CD4-positive, alpha-beta T cell treated with Interferon alpha-2 for 1 hour (primary cell): ENCODE measurements at places on chromosomes 5 and 9.

DNA sequence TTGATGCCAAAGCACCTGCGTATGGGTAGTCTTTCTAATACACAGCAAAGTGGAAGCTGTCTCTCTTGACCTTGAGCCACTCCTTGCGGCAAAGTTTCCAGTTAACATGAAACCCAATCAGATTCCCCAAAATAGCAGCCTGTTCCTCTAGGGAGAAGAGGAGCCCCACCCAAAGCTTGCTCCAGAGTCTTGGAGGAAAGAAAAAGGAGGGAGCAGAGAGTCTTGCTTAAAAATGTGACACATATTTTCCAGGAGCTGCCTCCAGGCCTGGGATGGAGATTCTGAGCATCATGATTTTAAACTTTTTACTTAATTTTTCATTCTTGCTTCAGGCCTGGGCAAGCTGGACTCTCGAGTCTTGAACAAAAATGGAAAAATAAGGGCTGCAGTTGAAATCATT, 223.5 kb upstream of the TNC start:
- DNase-seq = no peak

DNA sequence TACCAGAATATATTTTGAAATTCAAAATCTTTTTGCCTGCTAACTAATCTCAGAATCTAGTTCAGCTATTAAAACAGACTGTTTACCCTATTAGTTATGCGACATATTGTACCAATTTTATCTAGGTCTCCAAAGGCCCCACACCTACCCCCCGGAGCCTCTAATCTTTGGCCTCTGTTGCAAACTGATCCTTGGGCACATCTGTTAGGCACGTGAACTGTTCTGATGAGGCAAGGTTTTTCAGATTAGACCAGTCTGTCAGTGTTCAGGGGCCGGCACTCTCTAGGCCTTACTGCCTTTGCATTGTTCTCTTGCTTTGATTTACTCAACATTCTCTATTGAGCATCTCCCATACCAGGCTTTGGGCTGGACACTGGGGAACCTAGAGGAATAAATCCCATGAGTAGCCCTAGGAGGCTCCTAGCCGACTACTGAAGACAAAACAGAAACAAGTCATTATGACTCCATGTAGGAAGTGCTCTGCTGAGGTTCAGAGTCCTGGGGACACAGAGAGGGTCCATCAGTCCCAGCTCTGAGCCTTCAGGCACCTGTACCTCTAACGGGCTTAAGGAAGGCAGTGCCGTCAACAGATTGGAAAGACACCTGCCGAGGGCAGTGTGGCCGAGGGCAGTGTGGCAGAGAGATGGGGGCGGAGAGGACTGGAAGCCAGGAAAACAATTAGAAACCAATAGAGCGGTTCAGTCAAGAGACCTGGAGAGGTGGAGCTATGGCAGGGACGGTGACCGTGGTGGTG, 245.1 kb downstream of the AOPEP start:
- no peak for DNase-seq

- no peak for DNase-seq
These were observed 808.9 kb downstream of the CDH12 start for GRCh38 chr5:22044229-22044628.

DNA sequence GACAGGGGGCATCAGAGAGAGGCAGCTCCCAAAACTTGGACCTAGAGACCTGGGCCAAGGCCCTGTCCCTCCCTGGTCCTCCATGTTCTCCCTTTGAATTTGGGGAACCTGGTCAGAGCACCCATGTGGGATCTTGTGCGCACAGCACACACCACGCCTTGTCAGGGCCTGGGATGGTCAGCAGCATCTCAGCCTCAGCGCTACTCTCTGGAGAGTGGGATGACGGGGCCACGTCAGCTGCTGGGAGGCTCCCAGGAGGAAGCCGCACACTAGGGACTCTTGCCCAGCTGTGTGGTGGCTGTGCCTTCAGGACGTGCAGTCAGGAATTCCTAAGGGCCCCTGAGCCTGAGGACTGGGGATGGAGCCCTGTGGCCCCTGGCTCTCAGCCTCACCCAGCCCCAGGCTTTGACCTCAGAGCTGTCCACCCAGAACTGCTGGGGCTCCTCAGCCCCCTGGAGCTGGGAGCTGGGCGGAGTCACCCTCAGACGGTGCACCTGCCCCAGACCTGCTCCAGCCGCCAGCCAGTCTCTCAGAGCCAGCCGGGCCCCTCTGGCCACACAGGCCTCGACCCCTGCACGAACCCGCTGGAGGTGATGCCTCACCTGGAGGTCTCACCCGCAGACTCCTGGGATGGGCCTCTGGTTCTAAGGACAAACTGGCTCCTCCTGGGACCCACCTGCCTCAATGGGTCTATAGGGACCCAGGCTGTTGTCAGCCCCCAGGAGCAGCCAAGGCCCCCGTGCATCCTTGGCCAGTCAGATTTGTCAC, 38.3 kb upstream of the EGFL7 start:
- no peak for DNase-seq

DNA sequence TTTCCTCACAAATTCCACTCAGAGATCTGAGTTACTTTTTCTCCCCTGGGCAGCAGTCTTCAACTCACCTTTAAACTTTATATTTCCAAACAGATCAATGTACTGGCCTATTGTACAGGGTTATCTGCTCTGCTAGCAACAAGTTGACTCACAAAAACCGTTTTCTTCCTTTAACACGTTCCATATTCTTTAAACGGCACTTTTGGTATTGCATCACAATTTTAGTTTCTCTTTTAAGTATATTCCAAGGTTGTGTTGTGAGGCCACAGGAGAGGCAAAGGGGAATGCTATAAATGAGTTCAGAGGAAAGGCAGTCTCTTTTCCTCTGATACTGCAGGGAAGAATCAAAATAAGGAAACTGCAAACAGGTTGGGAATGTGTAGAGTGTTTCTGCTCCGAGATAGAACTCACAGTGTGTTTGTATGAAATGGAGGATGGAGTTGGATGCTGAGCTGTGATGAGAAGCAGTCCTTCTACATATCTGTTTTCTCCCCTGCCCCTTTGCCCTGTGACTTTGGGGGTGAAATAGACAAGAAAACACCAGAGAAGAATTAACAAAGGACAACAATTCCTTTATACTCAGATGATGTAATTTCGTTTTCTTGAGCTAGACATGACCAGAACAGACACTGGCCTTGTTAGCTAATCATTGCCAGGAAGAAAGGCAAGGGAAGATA, 9.9 kb upstream of the ALDOB start:
- DNase-seq = no peak

DNA sequence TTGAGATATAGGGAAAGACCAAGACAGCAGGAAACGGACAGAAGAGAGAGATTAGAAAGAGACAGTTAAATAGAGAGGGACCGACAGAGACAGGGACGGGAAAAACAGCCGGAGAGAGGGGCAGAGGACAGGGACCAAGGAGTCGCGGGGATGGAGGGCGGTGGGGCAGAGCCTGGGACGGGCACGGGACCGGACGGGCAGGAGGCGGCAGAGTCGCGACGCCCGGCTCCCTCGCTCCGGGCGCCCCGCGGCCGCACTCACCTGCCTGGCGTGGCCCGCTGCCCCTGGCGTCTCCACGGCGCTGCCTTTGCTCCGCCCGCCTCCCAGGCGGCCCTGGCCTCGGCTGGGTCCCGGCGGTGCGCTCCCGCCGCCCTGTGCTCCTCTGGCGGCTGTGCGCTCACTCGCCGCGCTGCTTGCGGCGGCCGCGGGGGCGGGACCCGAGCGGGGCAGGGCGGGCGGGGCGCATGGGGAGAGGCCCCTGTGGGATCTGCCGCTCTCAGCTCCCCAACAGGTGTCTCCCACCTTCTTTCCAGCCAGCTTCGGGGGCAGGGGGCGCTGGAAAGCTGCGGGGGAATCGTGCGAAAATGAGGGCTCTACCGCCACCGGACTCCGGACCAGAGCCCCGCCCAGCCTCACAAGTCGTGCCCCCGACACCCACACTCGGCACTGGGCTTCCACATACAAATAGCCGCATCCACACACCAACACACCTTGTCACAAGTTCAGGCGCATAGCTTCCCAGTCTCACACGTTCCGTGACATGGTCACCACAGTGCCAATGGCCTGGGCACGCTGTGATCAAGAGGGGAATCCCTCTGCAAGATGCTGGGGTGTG, at the start of gene ARID3C:
Gene ARID3C, minus strand, starts transcription at position 411 of the 835 bp plus-strand sequence. CDS start 1,052 bp downstream, outside the sequence.
- DNase-seq = no peak

DNA sequence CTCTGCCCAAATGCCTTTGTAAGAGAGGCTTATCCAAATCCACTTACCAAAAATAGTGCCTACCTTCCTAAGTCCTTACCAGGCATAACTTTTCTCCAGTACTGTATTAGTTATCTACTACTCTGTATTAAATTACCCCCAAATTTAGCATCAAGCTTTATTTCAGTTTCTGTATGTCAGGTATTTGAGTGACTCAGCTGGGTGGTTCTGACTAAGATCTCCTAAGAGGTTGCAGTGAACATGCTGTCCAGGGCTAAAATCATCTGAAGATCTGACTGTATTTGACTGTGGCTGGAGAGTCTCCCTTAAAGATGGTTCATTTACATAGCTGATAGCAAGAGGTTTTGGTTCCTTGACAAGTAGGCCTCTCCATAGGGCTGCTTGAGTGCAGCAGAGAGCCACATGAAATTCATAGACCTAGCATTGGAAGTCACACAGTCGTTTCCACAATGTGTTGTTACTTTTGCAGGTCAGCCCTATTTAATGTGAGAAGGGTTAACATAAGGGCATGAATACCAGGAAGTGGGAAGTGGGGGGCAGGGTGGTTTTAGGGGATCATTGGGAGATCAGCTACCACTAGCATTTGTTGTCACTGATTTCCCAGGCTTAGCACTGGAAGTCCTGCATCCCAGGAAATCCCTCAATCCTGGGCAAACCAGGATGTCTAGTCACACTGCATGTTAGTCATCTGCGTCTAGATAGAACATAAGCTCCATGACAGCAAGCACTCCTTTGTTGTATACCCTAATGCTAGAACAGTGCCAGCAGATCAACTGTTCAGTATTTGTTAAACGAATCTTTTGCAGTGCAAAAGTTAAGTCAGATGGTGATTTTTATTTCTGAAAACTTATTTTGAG, 2.0 kb upstream of the ZNF622 start:
- DNase-seq = no peak

DNA sequence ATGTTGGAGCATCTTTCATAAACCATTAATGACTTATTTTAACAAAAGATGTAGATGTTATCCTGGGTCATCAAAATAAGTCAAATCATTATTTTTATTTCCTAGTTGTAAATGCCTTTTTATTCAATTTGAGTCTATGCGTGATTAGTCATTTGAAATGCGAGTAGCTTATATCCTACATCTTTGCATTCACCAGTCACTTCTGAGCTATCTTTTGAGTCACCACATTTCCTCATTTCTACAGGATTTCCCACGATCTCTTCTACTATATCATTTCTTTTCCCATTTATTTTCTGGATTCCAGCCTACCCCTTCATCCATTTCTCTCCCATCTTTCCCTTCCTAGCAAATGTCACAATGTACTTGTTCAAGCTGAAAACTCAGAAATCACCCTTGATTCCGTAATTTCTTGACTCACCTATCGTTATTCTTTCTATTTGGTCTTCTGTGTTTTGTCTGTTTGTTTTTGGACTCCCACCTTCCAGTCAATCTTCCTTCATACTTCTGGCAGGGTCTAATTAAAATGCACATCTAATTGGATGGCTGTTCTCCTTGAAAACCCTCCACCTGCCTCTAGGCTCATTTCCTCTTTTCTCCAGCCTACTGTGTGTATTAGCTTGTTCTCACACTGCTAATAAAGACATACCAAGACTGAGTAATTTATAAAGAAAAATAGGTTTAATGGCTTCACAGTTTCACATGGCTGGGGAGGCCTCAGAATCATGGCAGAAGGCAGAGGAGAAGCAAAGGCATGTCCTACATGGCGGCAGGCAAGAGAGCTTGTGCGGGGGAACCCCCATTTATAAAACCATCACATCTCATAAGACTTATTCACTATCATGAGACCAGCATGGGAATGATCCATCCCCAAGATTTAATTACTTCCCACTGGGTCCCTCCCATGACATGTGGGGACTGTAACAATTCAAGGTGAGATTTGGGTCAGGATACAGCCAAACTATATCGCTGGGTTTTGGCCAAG, 112.4 kb downstream of the MEF2C start:
- DNase-seq = no peak

DNA sequence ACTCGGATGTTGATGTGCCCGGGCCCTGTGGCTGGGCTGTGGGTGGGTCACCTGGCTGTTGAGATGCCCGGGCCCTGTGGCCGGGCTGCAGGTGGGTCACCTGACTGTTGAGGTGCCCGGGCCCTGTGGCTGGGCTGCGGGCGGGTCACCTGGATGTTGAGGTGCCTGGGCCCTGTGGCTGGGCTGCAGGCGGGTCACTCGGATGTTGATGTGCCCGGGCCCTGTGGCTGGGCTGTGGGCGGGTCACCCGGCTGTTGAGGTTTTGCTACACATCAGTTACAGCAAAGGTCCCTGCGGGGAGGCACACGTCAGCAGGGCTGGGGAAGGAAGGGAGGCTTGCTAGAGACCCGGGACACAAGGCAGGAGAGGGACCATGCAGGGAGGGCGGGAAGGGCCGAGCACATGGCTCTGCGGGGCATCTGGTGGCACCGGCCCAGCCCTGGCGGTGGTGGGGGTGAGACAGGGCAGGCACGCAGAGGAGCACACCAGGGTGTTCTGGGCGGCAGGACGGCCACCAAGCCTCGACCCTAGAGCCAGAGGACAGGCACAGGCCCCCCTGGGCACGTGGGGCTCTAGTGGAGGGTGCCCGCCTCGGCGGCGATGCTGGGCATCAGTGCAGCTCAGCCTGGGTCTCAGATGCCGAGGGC, 35.4 kb downstream of the PNPLA7 start:
- no peak for DNase-seq

GRCh38 chr5:56566374-56567249, 248.7 kb upstream of the MAP3K1 start:
- DNase-seq = no peak

- no peak for DNase-seq
These were observed 47.7 kb upstream of the MTAP start for GRCh38 chr9:21754741-21755140.

- DNase-seq = no peak
These were observed at the start of gene OMD for GRCh38 chr9:92424340-92424739. Gene OMD (minus strand): TSS chr9:92424471. CDS start chr9:92417558, 6,913 bp downstream.

DNA sequence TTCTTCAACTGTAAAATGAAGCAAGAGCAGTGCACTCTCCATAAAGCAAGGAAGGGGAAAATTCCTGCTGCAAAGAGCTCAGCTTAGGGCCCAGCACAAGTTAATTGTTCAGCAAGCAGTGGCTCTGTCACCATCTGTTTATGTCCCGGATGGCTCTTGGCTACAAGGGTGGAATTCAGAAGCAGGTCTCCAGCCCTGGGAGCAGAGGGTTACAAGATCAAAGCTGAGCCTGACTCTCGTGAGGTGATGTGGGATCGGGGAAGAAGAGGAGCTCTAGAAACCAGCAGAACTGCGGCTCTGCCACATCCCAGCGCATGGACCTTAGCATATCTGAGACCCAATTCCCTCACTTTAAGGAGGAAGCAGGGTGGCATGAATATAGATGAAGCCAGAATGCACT, 25.2 kb upstream of the OLFM1 start:
- no peak for DNase-seq

GRCh38 chr5:149381261-149381985, 2.3 kb upstream of the IL17B start:
- no peak for DNase-seq
